Spleen (tissue), 13 donors: ENCODE measurements at places on chromosomes 1 and 21.

DNA sequence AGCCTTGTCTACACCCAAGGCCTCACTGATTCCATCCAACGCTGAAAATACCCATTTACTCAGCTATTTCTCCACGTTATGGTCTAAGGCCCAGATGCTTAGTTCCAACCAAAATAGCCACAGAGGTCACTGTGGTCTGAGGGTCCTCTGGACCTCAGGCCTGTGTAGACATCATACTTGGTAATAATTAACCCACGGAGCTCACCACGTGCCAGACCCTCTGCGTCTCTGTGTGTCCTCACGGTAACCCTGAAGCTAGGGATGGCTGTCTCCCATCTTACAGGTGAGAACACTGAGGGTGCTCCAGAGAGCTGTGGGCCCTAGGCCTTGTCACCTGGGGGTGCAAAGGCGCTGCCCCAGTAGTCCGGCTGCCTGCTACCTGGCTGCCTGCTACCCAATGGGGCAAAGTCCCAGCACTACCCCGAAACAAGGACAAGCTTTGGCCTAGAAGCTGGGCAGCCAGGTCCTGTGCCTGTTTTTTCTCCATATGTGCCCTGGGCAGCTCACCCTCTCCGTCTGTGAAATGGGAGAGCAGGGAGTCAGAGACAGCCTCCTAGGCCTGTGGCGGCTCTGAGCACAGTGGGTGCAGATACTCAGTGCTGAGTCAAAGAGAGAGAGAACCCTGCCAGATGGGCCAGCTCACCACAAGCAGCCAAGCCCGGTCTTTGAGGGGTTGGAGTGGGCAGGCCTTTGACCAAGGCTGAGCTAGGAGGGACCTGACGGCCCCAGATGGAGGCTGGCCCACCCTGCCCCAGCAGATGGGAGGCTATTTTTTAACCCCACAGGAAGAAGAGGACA, 17.0 kb upstream of the RUNX3 start:
- no peak for DNase-seq

DNA sequence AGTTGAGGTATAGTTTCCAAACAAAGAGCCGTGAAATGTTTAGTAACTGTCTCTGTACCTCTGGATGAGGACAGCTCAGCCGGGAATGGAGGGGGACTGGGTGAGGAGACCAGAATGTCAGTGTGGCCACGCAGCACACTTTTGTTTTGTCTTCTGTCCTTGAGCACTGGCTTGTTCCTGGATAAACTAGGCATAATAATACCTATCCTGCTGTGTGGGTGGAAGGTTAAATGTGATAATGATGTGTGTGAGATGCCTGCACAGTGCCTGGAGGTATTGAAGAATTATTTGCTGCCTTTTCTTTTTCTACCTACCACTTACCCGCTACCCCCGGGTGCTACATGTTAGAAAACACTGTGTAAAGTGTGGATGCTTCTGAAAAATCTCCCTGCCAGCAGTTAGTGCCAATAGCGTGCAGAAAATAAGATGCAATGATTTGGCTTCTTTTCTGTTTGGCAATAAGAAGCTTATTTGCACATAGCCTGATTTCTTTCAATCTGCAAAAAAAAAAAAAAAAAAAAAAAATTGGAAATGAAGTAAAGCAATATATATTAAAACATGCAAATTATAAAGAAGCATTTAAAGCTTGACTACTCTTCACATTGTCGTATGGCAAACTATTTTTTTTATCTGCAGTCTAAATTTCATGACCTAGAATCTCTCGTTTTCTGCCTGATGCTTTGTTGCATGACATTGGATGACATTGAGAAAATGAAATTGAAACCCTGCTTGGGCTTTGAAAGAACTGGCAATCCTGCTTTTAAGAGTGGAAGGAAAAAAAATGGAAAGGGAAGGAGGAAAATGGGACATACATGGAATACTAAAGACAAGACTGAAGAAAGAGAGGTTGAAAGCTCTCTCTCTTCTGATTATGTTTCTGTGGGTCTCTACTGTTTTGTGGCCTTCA, 89.5 kb downstream of the DISC1 start:
- DNase-seq, result no peak

- DNase-seq, result peak; percentile 89
Measured at GRCh38 chr21:33642896-33643657, 776 bp downstream of the ITSN1 start.

GRCh38 chr1:162169031-162169790, 99.7 kb downstream of the NOS1AP start:
- no peak for DNase-seq
